ENCODE measurements at places on chromosomes 6 and 20.
A peak's percentile ranks its signal among the peaks of the same experiment; 100 is the strongest.

- peak; percentile 59 for DNase-seq
Observed at GRCh38 chr6:26172608-26172968, 85.4 kb downstream of the HFE start.

- peak; percentile 64 for DNase-seq
Observed at GRCh38 chr20:37421988-37422387, 76.0 kb downstream of the SRC start.

DNA sequence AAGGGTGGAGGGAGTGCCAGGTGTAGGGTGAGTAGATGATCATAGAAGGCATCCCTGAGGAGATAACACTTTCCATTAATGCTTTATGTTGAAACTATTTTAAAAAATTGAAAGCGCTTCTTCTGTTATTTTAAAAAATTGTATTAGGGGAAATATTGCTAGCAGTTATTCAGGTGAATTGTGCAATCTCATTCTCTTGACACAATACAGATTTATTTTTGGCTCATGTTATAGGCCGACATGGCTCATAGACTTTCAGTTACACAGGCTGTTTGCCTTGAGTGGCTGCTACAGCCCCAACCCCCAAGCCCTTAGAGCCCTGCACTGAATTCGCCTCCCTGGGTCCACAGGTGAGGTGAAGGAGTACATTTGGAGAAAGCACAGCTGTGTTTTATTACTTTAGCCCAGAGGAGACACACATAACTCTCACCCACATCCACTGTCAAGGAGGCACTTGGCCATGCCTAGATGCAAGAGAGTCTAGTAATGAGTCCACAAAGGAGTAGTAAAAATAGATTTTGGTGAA is 228.2 kb downstream of the RFPL4B start:
- no peak for DNase-seq

- DNase-seq, result peak; percentile 54
Observed at GRCh38 chr20:56187534-56188165, 60.9 kb upstream of the MC3R start.

GRCh38 chr20:58046311-58046710 is 182.1 kb downstream of the ANKRD60 start:
- no peak for DNase-seq

GRCh38 chr20:16107172-16107870 is 465.9 kb downstream of the KIF16B start:
- peak; percentile 8 for DNase-seq

- no peak for DNase-seq
Observed at GRCh38 chr20:38275815-38276550, 15.4 kb upstream of the KIAA1755 start.

- DNase-seq, result peak; percentile 64
Observed at GRCh38 chr20:3927486-3928291, 38.5 kb downstream of the PANK2 start.

DNA sequence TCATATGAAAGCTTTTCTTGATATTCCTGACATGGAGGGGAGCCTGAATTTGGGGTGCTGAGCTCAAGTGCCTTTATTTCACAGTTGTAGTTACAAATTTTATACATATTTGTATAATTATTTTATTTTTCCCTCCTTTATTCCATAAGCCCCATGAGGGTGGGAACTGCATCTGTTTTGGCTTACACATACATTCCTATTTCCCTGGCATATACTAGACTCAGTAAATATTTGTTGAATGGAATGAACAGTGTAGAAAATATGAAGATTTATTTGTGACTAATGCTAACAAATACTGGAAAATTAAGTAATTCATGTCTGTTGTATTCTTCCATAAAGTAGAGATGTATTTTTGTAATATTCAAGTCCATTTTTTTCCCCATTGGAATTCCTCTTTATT is 127.1 kb downstream of the MYO6 start:
- no peak for DNase-seq

DNA sequence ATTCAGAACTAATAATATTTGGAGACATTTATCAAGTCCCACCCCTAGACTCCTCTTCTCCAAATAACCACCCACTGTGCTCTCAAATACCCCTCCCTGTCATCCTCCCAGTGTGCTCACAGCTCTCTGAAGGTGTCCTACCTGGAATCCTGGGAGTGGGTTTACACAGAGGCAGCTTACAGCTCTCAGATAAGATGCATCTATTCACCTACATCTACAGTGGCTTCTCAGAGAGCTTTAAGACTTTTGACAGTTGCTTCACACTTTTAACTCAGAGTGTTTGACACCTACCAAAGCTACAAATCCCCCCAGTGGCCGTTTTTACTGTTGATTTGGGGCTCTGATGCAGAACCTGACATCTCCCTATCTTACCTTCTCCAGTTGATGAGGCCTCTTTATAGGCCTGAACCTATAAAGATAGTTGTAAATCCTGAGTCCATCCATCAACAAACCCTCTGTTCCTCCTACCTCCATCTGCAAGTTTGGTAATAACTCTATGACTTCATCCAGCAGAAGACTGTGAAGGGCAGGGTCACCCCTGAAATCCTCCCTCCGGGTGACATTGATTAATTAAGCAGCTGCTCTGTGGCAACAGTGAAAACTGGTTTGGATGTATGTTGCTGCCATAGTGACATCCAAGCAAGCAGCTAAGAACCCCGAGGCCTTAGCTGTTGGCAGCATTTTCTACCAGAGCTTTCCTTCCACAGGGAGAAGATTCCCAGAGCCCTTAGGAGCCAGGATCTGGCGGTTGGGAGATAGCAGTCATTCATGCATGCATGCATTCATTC is 226.1 kb upstream of the RREB1 start:
- DNase-seq, result peak; percentile 56

GRCh38 chr20:20561172-20561571 is 151.3 kb downstream of the RALGAPA2 start:
- no peak for DNase-seq

DNA sequence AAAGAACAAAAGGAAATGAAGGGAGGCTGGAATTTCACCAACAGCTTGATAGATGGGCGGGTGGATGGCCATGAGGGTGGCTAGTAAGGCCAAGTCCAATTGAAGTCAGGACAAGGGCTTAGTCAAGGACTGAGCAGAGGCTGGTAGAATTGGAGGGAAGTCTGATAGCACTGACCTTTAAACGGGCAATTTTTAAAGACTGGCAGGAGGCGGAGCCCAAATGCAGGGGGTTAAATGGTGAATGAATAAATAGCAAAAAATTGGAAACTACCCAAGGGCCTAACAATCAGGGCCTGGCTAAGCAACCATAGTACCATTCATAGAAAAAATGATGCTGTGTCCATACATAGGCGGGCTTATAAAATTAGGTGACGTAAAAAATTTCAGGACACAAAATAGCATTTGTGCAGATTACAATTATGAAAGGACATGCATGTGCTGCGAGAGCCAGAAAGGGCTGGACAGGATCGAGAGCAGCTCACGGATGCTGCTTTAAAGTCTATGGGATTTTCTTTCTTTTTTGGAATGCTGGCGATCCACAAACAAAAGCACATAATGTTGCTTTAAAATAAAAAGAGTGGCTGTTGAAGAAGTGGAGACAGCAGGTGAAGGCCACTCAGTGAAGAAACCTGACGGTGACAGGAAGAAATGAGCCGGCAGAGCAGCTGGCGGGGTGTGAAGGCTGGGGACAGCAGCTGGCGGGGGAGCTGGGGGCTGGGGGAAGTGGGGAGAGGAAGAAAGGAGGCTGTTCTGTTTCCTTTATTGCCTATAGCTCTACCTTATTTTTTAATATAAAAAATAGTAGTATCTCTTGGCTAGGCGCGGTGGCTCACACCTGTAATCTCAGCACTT is 42.8 kb upstream of the TAF8 start:
- DNase-seq, result no peak

Measured in mesendoderm (in vitro differentiated cells).